SK-N-DZ (cell line): ENCODE measurements at places on chromosomes 12 and 14.
A peak's percentile ranks its signal among the peaks of the same experiment; 100 is the strongest.

DNA sequence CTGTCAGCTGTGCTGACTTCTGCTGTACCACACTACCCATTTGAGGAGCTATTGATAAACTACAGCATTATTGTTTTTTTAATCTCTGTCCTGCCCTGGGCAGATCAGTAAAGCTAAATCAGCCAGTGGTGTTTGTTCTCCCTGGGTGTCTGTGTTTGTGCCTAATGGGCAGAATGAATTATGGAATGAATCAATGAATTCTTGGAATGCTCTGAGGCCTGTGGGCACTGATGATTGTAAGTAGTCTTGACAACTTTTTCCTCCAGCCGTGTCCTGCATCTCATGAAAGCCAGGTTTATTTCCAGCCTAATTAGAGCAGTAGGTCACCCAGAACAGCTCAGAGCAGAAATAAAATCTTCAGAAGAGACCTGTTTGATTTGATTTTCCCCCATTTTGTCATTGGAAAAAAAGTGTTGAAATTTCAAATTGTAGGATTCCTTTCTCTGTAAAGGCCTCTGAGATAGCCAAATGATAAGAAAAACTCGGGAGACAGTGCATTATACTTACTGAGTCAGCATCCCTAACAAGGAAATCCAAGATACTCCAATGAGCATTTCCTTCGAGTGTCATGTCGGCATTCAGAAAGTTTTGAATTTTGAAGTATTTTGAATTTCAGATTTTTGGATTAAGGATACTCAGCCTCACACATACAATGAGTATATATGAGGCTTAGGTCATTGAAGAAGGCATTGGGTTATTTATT, 19.4 kb upstream of the EVL start:
- DNase-seq: no peak

DNA sequence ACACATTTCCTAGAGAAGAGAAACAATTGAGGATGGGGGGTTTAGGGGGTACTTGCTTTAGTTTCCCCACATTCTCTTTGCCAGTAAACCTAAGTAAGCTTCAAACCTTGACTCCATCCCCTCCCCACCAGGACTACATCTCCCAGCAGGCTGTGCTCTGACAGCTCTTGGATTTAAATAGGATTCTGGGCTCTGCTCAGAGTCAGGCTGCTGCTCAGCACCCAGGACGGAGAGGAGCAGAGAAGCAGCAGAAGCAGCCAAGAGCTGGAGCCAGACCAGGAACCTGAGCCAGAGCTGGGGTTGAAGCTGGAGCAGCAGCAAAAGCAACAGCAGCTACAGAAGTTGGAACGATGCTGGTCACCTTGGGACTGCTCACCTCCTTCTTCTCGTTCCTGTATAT, 20.6 kb downstream of the RDH12 start:
- peak; percentile 49 for DNase-seq

DNA sequence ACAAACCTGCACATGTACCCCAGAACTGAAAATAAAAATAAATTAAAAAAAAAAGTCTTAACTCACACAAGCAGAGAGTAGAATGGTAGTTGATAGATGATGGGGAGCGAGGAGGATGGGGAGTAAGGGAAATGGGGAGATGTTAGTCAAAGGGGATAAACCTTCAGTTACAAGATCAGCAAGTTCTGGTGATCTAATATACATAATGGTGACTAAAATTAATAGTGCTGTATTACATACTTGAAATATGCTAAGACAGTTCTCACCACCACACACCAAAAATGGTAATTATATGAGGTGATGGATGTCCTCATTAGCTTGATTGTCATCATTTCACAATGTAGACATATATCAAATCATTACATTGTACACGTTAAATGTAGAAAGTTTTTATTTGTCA, 3.2 kb upstream of the C12orf42 start:
- no peak for DNase-seq

DNA sequence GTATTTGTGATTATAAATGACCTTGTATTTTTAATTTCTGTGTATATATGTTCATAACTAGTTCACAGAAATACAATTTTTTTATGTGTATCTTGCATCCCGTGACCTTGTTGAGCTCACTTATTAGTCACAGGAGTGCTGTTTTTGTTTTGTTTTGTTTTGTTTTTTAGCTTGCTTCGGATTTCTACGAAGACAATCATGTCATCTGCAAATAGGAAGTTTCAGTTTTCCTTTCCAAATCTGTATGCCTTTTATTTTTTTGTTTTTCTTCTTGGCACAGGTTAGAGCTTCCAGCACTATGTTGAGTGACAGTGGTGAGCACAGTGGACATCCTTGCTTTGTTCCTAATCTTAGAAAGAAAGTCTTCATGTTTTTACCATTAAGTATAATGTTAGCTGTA, 229.2 kb upstream of the GARIN6 start:
- DNase-seq: no peak

DNA sequence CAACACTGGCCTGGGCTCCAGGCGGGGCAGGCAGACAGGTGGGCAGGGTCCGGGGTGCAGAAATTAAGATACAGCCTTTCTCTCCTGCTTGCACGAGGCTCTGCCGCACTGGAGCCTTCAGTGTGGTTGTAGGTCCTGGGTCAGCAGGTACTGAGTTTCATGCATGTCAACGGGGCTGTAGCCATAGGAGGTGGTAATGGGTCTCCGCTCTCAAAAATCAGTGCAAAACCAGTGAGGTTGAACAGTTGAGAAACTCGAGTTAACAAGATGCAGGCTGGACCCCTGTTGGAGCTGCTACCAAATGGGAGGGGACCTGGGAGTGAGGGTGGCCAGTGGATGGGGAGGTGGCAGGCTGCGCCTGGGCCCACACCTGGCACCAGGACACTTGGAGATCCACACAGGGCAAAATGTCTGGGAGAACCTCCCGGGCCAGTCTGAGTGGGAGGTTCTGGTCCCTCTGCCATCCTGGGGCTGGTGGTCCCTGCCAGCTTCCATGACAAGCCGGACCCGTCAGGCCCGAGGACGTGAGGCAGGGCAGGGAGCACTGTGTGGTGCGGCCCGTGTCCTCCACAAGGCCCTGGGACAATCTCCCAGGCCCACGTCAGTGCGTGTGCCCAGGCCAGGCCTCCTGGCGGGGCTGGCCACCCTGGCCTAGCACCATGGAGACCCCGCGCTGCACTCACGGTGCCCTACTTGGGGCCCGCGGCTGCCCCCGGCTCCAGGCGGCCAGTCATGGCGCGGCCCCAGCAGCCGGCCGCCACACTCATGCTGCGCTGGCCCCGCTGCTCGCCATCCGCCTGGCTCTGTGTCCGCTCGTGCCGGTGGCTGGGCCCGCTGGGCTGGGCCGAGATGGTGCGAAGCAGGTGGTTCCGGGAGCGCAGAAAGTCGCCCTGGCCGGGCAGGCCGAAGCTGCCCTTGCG, 5.1 kb downstream of the ARL6IP4 start:
- DNase-seq: no peak

DNA sequence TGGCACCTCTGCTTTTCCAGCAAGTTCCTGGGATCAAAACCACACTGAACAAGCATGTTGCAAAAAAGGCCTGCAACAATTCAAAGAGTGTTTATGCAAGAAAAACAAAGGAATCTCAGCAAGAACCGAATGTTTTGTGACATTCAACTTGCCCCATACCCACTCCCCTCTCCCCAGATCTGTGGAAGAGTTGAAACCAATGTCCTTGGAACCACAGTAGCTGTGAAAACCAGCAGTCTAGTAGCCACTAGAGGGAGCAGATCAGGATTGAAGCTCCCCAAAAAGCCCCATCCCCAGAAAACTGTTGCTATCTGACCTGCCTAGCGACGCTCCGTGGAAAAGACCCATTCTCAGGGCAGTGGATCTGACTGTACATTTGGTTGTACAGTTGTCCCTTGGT, 27.1 kb downstream of the PRKAB1 start:
- no peak for DNase-seq

DNA sequence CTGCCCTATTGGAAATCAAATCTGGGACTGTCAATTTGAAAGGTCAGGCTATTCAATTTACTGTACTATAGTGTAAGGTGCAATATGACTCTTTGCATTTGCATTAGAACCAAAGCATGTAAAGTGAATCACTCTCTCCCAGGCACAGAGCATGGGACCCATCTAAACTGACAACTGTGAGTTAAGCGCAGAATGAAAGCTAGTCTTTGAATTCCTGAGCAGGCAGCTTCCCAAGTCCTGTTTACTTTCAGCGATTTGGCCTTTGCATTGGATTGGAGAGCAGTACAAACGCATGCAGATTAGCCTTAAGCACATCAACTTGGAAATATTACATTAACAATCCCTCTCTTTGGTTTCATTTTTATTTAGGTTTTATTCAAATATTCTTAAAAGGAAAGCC, 74.6 kb downstream of the RERG start:
- no peak for DNase-seq

DNA sequence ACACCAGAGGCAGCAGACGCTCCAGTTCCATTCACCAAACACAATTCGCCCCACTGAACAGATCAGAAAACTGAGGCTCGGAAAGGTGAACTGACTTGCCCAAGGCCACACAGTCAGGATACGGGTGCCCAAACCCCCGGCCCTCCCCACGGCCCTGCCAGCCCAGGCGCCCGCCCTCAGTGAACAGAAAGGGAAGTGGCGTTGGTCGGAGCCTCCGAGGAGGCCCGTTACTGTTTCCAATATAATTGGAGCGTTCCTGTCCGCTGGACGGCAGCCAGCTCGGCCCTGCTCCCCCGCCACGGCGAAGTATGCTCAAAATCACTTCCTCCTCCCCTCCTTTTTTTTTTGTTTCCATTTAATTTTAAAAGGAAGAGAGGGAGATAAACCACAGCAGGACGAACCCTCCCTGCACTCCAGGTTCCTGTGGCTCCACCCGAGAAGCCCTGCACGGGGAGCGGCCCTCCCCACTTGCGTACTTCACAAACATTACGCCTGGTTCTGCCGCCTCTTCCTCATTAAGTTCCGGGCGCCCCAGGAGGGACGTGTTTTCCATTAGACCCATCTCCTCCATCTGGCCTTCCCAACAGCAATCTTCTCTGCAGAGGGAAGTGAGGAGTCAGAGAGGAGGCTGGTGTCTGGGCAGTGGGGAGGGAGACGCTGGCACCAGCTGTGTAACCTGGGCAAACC, 61.1 kb downstream of the NCOR2 start:
- peak; percentile 68 for DNase-seq

- DNase-seq: no peak
These were observed 49.6 kb upstream of the RASSF3 start for GRCh38 chr12:64560396-64561301.

- DNase-seq: no peak
These were observed 120.1 kb upstream of the MAX start for GRCh38 chr14:65222440-65222858.

- DNase-seq: no peak
These were observed 2.8 kb downstream of the FOXG1 start for GRCh38 chr14:28769276-28769880.

GRCh38 chr12:22491034-22491433, 53.3 kb downstream of the C2CD5 start:
- DNase-seq: no peak

GRCh38 chr14:61279082-61279481, 2.1 kb downstream of the TMEM30B start:
- no peak for DNase-seq

GRCh38 chr12:123713398-123713797, 1.2 kb downstream of the ATP6V0A2 start:
- peak; percentile 31 for DNase-seq

- no peak for DNase-seq
These were observed 40.0 kb upstream of the PNMA1 start for GRCh38 chr14:73753887-73754795.

GRCh38 chr12:16387919-16388318, 40.5 kb downstream of the MGST1 start:
- DNase-seq: no peak

DNA sequence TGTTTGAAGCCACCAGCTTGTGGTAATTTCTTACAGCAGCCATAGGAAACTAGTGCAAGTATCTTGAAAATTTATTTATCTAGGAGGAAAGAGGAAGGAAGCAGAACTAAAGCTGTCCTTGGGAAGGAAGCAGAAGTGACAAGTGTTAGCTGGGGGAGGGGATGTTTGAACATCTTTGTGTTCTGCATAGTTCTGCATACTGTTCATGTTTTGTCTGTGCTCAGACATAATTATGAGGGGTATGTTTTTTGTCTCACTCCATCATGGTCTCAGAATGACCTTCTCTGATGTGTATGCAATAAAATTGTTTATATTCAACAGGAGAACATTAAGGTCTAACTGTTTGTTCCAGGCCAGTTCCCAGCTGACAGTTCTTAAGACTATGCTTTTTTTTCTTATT, 606.5 kb downstream of the GALC start:
- DNase-seq: no peak

- DNase-seq: no peak
These were observed 77.8 kb downstream of the CCDC88C start for GRCh38 chr14:91339671-91340369.

DNA sequence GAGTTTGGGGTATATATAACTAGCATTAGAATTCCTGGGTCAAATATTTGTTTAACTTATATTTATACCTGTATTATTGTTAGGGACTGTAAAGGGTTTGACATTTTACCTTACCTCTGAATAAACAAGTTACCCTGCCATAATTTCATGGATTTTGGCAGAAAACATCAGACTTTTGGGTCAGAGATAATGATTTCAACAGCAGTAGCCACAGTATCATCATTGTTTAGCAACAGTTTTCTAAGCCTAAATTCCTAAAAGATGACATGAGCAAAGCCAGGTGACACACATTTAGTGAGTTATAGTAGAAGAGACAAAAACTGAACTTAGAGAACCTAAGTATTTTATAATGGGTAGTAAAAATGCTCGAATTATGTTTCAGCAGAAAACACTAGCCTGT, 954.4 kb downstream of the TRHDE start:
- no peak for DNase-seq
